ENCODE measurements at places on chromosomes 16 and 17.

DNA sequence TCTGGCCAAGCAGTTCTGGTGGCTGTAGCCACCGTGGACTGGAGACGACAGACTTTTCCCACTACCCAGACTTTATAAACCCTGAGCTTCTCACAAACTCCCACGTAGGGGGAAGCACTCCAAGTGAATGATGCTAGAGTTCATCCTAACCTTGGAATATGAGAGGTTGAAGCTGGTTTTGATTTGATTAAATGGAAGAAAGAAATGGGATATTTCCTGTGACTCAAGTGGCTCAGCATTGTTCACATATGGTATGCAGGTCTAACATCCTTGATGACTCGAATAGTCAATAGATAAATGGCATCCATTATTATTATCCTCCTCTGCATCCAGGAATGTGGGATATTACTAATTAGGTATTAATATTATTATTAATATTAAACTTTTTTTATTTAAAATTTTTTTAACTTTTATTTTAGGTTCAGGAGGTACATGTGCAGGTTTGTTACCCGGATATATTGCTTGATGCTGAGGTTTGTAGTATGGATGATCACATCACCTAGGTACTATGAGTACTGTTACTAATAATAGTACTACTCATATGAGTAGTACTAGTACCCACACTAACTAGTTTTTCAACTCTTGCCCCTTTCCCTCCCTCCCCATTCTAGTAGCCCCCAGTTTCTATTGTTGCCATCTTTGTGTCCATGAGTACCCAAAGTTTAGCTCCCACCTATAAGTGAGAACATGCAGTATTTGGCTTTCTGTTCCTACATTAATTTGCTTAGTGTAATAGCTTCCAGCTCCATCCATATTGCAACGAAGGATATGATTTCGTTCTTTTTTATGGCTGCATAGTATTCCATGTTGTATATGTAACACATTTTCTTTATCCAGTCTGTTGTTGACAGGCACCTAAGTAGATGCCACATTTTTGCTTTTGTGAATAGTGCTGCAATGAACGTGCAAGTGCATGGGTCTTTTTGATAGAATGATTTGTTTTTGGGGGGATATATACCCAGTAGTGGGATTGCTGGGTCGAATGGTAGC lies 22.9 kb downstream of the PIK3R6 start:
- no peak for DNase-seq

- no peak for DNase-seq
These were observed 10.4 kb downstream of the GPRC5C start for GRCh38 chr17:74442291-74442669.

DNA sequence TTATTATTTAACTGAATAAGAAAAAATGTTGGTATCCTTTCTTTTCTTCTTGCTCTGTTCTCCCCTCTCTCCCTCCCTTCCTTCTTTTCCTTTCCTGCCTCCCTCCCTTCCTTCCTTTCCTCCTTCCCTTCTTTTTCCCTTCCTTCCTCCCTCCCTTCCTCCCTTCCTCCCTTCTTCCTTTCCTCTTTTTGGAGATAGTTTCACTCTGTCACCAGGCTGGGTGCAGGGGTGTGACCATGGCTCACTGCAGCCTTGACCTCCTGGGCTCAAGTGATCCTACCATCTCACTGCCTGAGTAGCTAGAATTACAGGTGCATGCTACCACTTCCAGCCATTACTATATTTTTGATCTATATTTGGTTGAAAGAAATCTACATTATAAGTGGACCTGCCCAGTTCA lies 5.7 kb upstream of the RUSF1 start:
- DNase-seq, result no peak

DNA sequence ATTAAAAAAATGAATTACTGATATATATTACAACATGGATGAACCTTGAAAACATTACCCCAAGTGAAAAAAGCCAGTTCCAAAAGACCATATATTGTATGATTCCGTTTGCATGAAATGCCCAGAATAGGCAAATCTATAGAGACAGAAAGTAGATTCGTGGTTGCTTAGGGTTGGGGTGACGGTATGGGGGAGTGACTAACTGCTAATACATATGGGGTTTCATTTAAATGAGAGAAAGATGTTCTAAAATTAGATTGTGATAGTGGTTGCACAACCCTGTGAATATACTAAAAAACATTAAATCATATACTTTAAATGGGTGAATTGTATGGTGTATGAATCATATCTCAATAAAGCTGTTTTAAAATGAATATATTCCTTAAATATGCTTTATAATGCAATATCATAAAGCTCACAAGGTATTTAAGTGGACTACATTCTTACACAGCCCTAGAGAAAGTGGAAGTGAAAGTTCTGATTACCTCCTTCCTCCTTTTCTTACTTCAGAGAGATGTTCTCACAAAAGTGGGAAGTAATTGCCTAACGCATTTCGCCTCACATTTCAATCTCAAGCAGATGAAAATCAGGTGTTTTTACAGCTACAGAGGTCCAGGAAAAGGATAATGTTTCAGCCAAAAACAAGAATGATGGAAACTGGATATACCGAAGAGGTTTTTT lies 142.7 kb upstream of the GNAO1 start:
- DNase-seq, result no peak

GRCh38 chr16:14454391-14454790 lies 175.7 kb downstream of the PARN start:
- DNase-seq, result no peak

- DNase-seq, result no peak
These were observed 870 bp upstream of the ITGA3 start for GRCh38 chr17:50055055-50055425.

- DNase-seq, result no peak
These were observed 424.9 kb downstream of the SOX9 start for GRCh38 chr17:72545766-72546165.

DNA sequence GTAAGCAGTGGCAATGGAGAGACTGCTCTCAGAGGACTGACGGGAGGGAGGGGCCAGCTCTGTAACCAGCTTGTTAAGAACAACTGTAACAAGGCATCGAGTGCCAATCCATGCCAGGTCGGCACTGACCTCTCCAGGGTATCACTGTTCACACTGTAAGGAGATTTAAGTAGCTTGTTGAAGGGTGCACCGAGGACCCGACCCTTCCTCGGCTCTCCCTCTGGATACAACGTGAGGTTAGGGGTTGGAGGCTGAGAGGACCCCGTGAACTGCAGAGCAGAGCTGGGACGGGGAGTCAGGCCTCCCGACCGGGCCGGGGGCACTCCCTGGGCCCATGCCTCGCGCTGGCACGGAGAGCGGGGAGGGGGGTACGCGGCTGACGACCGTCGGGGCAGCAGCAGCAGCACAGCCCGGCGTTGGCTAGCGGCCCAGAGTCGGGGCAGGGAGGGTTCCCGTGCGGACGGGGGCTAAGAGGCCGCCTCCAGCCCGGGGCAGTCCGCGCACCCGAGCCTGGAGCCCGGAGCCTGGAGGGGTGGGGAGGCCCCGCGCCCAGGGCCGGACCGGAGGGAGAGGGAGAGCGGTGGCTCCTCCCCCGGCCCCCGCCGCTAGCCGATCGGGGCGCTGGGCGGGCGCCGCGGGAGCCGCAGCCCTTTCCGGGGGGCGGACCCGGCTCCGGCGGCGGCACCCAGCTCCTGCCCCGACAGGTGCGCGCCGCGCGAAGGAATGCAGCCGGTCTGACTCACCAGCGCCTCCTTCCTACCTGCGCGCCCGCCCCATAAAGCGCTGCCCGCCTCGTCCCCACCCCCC lies at the start of gene ITGB4:
Gene ITGB4 (plus strand): TSS at position 804 of the 807 bp plus-strand sequence. CDS start 3,245 bp downstream, outside the sequence.
- no peak for DNase-seq

Data from esophagus squamous epithelium (tissue), 5 donors.